Stimulated activated naive CD8-positive, alpha-beta T cell treated with anti-CD3 and anti-CD28 coated beads, Interleukin-15, amount 100 ng/mL, for 72 hours (primary cell): ENCODE measurements at places on chromosomes 2 and 18.

GRCh38 chr2:214578442-214578841 is 167.6 kb downstream of the VWC2L start:
- no peak for DNase-seq

DNA sequence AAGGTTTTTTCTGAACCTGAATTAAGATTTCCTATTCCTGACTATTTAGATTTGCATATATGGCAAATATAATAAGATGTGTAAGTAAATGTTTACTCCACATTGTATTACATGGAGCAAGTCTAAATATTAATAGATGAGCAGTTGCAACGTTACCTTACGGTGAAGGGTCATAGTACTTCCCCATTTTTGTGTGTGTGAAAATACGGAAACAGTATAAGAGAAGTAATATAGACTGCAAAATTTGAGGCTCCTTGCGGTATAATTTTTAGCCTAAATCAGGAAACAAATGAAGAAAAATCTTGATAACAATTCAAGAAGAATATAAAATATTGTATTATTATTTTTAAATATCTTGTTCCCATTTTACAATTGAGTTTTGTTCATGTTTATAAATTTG is 434.2 kb downstream of the GRB14 start:
- no peak for DNase-seq

DNA sequence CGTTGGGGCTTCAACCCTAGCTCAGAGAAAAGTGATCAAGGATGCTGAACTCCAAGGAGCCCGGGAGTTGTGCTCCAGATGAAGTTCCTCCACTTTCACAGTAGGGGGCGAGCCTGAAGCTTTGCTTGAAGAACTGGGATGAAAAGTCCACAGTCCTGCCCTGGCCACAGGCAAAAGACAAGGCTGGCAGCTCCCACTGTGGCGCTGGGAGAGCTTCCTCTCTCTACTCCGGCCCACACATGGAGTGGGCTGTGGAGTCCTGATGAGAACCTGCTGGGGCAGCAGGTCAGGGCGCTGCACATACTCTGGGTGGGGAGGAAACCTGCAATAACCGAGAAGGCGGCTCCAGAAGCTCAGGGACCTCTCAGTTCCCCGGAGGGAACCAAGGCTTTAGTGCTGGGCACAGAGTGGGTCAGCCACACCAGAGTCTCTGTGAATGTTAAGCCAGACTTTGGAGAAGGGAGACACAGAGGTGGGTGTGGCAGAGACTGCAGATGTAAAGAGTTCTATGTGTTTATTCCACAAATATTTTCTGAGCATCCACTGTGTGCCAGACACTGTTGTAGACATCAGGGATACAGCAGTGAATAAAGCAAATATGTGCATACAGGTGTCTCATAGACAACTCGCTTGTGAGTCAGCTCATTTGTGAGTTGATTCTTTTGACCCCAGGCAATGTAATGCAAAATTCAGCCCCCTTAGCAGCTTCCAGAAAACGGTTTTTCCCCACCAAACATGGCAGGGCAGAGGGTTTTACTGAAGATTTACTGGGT is 48.0 kb upstream of the MRPL33 start:
- DNase-seq = no peak

GRCh38 chr2:14530506-14530905 is 102.0 kb upstream of the LRATD1 start:
- no peak for DNase-seq

DNA sequence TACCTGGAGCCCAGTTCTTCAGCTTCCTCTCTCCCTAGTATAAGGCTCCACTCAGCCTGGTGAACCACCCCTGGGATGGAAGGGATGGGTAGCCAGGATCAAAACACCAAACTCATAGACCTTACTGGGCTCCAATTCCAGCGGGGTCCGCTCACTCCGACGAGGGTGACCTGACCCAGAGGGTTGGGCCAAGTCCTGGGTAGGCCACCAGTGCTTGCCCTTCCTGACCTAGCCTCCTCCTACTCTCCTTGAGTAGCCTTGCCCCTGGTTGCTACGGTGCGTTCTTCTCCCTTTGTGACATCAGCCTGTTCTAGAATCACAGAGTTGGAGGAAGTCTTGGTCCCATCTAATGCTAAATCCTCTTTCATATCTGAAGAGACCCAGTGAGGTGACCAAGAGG is 537 bp upstream of the STAT4 start:
- DNase-seq = no peak

DNA sequence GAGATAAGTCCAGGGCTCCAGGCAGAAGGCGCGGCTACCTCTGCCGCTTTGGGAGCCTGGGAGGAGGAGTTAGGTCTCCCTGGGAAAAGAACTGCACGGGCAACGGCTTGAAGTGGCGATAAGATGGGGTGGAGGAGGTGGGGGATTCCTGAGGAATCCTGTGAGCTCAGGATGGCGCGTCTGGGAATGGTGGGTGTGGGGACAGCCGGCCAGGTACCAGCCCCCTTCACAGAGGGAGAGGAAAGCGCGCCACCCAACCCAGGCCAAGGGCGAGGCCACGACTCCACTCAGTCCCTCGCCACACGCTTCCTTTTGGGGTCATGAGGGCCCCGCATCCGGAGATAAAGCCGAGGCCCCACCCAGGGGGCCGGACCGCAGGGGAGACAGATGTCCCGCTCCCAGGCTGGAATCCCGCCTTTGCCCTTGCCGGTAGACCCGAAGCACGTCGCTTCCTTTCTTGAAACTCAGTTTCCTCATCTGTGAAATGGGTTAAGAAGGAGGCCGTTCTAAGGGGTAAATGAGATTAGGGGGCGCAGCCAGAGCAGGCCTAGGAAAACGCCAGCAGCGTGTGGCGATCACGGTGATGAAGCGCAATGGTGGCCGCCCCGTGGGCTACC is 1.7 kb upstream of the CTDSP1 start:
- peak; percentile 58 for DNase-seq

GRCh38 chr2:71609441-71609840 is 156.1 kb downstream of the DYSF start:
- DNase-seq = no peak

GRCh38 chr18:75256376-75256775 is 45.8 kb downstream of the TSHZ1 start:
- no peak for DNase-seq

DNA sequence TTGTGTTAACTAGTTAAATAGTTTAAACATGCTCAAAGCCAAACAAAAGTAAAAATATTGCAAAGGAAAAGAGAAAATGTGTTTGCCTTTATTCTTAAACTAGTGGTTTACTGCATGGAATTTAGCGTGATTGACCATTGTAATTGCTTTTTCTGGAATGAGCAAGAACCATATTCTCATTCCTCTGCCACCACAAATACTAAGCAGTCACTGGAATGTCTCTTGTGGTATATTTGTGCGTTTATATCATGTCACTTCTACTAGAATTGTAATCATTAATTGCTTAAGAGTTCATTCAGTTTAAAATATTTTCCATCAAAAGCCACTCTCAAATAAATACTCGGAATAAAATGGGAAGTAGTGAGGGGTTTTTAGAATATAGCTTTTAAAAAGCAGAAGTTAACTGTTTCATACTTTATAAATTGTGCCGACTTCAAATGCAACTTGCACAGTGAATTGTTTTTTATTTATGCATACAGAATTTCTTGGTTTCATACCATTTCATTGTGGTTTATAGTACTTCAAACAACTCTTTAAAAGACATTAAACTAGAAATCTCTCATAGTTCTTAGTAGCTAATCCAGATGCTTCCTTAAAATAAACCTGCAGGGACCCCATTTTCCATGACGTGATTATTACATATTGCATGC is 288.1 kb downstream of the EPHA4 start:
- no peak for DNase-seq

- DNase-seq = no peak
Observed at GRCh38 chr2:241957276-241957675, 87.7 kb downstream of the RTP5 start.

GRCh38 chr2:184322615-184323014 is 275.7 kb upstream of the ZNF804A start:
- no peak for DNase-seq

- DNase-seq = no peak
Observed at GRCh38 chr2:127810156-127810618, 784 bp downstream of the WDR33 start.

DNA sequence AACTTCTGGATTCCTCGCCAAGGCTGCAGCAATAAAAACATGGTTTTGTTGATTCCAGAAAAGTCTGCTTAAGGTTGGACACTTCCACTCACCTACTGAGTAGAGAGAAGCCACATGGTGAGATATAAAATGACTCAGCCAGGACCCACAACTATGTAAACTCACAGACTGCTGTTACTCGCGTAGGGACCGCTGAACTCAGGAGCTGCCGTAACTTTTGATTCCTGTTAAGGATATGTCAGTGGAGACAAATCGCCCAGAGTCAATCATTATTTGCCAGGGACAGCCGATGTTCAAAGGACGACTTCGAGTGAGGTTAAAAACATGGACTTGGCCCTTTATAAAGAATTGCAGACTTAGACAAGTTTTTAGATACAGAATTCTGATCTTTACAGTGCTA is 25.6 kb downstream of the CYB5A start:
- no peak for DNase-seq

DNA sequence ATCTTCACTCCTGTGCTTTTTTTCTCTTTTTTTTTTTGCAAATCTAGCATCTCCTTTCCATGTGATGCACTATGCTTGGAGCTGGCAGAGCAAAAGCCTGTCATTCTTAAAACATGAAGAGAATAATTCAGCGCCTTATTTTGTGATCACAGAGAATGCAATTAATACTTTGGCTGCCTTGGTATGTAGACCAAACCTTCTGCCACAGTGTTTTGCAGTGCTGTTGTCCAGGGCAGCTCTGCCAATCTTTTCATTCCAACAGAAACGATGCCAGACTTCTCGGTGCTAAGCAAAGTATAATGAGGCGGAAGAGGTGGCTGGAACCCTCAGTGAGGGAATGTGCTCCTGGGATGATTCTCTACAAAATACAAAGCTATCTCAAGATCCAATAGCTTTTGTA is 25.6 kb downstream of the BCL2 start:
- no peak for DNase-seq

DNA sequence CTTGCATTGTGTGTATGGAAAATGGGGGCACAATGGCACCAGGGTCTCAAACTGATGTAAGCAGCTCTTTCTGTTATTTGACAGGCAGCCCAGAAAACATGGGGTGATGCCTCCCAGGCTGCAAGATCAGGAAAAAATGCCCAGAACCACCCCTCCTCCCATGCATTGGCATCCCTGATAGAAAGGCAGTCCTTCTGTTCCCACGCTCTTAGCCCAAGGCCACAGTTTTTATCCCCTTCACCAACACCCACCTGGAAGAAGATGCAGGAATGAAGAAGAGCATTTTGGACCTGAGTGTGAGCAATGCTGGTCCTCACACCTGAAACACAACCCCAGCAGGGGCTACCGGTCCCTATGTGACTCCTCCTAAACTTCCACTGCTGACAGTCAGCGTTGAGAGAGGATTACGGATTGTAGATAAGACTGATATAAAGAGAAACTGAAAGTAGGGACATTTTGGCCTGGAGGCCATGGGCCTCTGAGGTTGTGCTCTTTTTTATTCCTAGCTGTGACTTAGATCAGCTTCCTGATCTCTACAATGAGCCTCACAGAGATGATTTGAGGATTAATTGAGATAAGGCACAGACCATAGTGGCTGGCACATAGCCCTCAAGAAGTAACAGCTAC is 386.0 kb upstream of the ATP5MC3 start:
- no peak for DNase-seq

DNA sequence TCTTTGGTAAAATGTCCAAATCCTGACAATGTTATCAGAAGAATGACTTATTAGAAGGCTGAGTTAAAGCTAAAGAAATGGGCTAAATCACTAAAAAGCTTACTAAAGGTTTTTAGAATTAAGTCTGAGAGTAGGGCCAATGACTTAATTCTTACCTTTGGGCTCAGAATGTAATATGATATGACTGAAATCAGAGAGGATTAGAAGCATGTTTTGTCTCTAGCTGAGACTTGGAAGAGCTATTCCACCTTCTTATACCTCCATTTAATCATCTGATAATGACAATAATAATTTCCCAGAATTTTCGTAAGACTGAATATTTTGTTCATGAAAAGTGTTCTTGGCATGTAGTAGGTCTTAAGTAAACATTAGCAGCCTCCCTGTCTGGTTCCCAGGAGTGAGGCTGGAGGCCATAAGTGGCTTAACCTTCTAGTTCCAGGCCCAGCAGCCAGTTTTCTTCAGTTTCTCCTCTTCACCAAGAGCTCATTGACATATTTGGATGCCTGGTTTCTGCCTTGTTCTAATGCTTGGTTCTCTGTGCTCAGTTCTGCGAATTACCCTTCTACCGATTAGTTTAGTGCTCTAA is 25.5 kb upstream of the E2F6 start:
- no peak for DNase-seq

DNA sequence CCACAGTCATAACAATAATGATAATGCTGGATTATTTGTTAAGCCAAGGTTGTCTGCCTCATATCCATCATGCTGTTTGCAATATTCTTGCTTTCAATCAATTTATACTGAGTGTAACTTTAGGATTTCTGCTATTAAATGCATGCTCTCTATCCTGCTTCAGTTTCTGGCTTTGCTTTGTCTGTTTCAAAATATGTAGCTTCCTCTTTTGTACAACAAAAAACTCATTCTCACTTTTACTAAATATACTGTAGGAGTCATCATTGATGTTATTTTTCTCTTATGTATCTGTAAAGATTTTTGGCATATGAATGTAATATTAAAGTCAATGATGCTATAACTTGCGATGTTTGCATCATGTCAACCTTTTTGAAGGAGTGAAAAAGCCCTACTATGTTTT is 149.3 kb downstream of the GPD2 start:
- DNase-seq = no peak

GRCh38 chr18:77671456-77672167 is 422.0 kb downstream of the GALR1 start:
- DNase-seq = no peak

- peak; percentile 24 for DNase-seq
Observed at GRCh38 chr2:69693059-69693774, 48.7 kb upstream of the ANXA4 start.

GRCh38 chr18:56245866-56246580 is 392.4 kb downstream of the TXNL1 start:
- no peak for DNase-seq

DNA sequence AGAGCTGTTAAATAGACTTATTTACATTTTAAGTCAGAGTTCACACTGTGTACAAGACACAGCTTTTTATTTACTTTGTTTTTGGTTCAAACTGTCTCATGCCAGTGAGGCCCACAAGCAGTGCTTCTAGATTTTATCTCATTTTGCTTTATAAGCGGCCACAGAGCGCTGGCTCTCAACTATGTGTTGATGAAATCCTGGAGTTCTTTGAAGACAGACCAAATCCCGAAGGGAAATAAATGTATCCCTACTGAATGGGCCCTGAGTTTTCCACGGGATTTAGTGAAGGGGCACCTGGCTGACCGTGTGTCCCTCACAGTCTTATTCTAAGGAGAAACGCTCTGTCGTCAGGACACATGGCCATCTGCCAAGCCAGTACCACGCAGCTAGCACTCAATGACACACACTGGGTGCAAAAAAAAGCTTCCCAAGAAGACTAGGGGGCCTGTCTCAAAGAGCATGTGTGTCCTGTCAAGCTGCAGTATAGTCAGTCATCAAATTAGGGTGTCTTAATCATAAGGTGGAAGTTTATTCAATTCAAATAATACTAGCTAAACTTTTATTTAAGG is 23.4 kb downstream of the LYPD1 start:
- no peak for DNase-seq
